ENCODE measurements at places on chromosomes 4 and X. TPM values are rescaled to one million over a fixed set of nuclear protein-coding genes. Genes with fewer than 3 reads are reported as not detected.

The GLRB gene
- total RNA-seq = 2.4 TPM

GRCh38 chr4:40844261-40844660, 94.5 kb downstream of the NSUN7 start:
- no peak for DNase-seq

GRCh38 chrX:21799767-21800166, 39.6 kb upstream of the MBTPS2 start:
- DNase-seq = no peak

DNA sequence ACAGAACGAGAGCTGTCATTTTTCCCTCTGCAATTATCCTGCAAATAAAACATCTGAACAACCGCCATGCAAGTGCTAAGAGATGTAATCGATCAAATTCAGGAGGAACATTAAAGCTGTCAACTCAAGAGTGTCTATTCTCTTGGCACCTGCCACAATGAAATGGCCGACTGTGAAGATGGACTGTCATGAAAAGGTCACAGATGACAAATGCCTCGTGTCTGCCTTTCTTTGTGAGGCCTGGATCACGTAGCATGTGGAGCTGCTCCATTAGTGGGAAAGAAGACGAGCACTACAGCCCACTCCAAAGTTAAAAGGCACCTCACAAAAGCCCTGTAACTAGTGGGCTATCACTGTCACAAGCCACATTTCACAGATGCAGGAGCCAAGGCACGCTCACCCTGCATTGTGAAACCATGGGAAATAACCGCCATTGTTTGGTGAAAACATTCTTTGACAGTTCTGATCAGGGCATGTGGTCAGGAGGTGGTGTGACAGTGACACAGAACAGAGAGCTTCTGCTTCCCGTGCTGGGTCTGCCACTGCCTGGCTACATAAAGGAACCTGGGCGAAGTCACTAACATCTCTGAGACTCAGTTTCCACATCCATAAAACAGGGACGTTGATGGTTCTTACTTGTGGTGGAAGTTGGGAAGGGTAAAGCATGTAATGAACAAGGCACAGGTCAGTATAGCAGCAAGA, 98.9 kb downstream of the EVC2 start:
- DNase-seq = no peak

All from ureter (tissue), 1 donor.